RWPE1 (cell line): ENCODE measurements at places on chromosomes 5 and 9.
A peak's percentile ranks its signal among the peaks of the same experiment; 100 is the strongest.

GRCh38 chr9:90340421-90340820, 302.2 kb downstream of the DIRAS2 start:
- DNase-seq = peak; percentile 39

DNA sequence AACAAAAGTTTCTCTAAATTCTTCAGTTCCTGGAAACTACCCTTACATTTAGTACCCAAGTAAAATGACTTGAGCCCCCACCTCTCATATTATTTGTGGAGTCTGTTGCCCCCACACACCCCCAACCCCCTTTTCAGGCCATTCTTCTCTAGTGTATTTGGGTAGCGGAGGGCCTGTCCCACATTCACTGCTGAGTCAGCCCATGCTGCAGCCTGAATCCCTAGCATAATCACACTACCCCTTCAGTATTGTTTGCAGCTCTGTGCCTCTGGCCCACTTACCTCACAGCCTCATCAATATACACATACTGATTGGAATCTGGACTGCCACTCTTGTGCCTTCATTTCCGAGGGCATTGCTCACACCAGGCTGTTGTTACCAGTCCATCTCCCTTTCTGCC, 26.8 kb downstream of the RGS7BP start:
- no peak for DNase-seq

- no peak for DNase-seq
These were observed 67.6 kb downstream of the MTX3 start for GRCh38 chr5:79923431-79923830.

- DNase-seq = no peak
These were observed 336.4 kb upstream of the MPDZ start for GRCh38 chr9:13615660-13616490.

DNA sequence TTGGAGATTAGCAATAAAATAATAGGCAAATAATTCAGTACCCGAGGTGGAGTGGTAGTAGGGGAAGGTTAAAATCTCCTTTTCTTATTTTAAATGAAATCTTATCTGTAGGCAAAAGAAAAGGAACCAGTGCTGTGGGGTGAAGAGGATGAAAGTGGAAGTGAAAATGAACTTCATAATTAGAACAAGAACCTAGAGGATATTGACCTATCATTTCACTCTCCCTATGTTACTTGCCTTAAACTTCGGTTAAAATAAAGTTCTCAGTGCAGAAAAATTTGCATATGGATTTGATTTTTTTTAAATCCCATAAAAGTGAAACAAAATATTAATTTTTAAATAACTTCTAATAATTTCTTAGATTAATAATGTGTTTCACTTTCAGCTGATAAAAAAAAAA, 1094.9 kb upstream of the C9orf72 start:
- no peak for DNase-seq

DNA sequence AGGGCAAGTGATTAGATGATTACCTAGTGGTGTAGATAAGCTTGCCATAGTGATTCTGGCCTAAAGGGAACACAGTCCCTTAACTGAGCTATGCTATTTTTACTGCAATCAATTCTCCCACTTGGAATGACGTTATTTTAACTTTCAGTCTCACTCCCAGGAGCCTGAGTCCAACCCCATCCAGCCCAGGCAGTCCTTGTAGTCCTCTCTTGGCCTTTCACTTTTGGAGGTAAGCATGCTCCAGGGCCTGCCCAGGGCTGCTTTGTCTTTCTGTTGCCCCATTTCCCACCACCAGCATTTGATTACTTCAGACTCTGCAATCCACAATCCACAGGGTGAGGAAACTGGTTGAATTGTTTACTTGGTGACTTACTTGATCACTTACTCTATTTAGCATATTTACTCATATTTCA, 233.0 kb downstream of the CD180 start:
- no peak for DNase-seq

- DNase-seq = peak; percentile 45
These were observed 292.9 kb upstream of the MSX2 start for GRCh38 chr5:174431504-174431903.

DNA sequence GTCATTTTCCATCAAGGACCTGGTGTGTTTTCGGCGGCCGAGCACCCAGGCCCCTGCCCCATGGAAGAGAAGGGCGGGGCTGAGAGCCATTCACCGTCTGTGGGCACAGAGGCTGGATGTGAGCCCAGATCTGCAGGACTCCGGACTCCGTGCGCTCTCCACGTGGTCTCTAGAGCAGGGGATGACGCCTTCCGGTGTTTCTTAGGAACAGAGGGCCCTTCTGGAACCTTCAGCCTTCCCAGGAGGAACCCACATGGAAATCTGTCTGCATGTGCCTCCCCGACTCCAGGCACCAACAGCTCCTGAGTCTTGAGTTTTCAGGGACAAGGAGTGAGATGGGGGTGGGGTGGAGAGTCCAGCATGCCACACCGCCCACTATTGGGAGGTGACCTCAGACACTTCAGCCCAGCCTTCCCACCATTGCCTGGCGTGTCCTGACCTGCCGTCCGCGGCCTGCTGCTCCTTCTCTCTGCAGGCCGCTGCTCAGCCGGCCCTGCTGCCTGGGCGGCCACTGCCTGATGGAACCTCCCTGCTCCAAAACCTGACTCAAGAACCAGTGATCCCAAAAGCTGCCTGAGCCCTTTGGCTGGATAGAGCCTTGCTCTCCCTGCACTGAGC, 2.4 kb upstream of the RXRA start:
- peak; percentile 94 for DNase-seq
